Stimulated activated CD8-positive, alpha-beta memory T cell treated with anti-CD3 and anti-CD28 coated beads, Interleukin-7, amount 100 ng/mL, for 1 hour (primary cell): ENCODE measurements at places on chromosomes 11 and 22.

- no peak for DNase-seq
These were observed 3.3 kb downstream of the TCN2 start for GRCh38 chr22:30610299-30610698.

GRCh38 chr22:43488031-43488866, 76.4 kb downstream of the MPPED1 start:
- DNase-seq = no peak

DNA sequence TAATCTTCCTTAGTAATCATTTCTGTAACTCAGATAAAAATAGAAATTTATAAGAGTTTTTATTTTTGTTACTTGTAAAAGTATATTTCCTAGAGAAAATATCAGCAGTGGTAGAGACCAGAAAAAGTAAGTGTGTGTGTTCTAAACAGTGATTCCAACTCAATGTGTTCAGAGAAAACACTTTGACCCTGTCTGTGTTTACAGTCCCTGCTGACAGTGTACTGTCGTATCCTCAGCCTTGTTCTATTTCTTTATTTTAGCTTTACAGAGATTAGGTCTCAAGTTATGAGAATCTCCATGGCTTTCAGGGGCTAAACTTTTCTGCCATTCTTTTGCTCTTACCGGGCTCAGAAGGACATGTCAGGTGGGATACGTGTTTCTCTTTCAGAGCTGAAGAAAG, 10.2 kb downstream of the LYVE1 start:
- DNase-seq = no peak

DNA sequence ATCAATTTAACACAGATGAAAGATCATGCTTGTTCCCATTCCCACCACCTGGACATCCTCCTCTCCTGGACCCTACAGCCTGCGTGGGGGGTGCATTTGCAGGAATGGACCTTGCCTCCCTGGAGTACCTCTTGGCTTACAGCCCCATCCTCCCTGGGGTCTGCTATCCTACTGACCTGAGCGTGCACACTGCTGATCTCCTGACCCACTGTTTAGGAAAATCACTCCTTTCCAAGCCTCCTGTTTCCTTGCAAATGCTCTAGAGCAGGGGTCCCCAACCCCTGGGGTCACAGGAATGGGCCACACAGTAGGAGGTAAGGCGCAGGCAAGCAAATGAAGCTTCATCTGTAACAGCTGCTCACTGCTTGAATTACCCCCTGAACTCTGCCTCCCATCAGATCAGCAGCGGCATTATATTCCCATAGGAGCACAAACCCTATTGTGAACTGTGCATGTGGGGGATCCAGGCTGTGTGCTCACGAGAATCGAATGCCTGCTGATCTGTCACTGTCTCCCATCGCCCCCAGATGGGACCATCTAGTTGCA, 88.2 kb upstream of the SEPTIN5 start:
- DNase-seq = no peak

GRCh38 chr11:34564807-34565241, 51.2 kb upstream of the ELF5 start:
- DNase-seq = no peak

- DNase-seq = peak; percentile 4
These were observed 663.7 kb upstream of the B3GAT1 start for GRCh38 chr11:135075740-135076139.

- DNase-seq = no peak
These were observed 72.9 kb upstream of the YWHAH start for GRCh38 chr22:31871480-31871879.

DNA sequence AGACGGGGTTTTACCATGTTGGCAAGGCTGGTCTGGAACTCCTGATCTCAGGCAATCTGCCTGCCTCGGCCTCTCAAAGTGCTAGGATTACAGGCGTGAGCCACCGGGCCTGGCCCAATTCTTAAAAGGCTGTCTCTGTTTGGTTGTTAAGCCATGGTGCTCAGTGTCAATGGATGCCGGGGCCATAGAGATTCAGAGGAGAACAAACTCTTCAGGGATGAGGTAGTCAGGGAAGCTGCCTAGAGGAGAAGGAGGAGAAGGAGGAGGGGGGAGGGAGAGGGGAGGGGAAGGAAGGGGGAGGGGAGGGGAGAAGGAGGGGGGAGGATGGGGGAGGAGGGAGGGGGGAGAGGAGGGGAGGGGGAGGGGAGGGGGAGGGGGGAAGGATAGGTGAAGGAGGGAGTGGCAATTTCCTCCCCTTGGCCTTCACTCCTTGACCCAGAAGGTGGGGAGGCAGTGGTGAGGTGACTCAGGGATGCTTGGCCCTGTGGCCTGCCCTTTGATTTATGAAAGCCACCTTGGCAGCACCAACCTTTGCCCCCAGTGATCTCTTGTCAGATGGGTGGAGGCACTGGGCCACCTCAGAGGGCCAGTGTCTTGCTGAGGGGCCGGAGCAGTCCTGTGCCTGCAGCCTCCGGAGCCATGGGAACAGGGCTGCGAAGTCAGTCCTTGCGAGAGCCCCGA, at the start of gene C11orf86:
TSS of gene C11orf86 (plus strand) at position 581 of the 681 bp plus-strand sequence. CDS start at position 640, 59 bp downstream.
- no peak for DNase-seq

DNA sequence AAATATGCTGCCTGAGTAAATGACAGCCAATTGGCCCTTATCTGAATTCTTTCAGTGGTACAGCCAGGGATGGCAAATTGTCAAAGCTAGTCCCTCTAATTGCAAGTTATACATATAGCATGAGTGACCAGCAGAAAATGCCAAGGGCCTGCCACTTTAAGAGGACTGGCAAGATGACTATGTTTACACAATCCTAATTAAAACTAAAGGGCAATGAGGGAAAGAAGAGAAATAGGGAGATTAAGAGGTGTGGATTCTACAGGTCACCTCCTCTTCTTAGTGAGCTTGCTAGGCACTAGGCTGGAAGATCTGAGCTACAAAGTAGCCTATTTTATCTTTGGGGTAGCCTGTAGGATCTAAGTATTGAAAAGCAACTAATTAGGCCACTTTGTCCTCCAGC, 13.5 kb downstream of the NUMA1 start:
- no peak for DNase-seq

DNA sequence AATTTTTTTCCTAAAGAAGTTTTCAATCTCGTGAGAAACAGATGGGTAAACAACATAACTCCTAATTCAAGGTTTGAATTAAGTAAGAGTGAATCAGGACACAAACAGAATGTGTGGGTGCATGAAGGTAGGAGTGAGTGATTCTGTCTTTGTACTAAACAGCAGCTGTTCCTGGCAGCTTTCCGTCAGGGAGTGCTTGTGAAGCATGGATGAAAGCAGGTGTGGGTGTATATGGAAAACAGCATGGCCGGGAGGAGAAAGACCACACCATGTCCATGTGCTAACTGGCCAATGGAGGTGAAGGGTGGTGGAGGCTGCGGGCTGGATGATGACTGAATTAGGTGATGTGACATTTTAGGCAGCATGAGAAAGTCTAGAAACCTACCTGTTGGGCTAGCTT, 49.6 kb downstream of the BARX2 start:
- DNase-seq = no peak

GRCh38 chr11:62881579-62882430, 1.1 kb downstream of the SLC3A2 start:
- DNase-seq = peak; percentile 82

DNA sequence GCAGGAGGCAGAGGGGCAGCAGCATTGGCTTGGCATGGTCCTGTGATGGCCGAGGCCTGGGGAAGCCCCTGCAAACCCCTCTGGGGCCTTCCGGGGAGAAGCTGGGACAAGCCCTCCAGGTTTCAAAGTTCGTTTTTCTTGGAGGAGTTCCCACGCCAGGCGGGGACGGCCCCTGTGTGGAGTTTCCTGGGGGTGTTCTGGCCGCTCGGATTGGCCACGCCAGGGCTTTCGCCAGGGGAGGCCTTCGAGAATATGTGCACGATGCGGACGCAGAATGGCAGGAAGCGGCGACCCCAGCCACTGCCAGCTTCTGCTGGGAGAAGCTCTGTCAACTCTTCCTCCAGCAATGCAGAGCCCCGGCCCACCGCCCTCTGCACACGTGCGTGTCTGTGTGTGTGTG, 102.3 kb upstream of the ASPHD2 start:
- DNase-seq = no peak

DNA sequence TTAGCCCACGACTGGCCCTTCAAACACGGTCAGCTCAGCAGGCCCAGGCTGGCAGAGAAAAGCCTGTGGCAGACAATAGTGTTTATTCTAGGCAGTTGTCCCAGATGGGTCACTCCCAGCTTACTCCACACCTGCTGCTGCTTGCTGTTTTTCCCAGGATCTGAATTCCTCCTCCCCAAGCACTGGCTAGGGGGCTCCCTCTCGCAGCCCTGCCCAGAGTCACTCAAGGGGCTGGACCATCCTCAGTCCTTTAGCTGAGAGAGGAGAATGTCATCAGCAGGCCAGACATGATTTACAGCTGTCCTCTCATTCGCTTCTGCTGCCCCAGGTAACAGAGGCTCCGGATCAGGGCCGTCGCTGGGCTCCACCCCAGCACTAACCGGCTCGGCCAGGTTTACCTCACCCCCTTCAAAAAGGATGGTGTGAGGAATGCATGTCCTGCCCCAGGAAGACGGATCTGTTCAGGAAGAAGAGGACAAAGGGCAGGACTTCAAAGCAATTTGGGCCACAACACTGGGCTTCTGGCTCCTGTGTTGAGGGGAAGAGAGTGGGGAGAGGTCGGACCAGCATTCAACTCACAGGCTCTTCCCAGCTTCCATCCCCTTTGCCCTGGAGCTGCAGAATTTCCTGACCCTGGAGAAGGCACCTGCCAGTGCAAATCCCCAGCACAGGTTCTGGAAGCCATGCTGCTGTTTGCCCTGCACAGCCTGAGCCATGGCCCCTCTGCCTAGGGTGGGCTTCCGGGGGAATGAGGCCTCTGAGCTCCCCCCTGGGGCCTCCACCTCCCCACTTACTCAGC, 59.7 kb upstream of the BARX2 start:
- no peak for DNase-seq

DNA sequence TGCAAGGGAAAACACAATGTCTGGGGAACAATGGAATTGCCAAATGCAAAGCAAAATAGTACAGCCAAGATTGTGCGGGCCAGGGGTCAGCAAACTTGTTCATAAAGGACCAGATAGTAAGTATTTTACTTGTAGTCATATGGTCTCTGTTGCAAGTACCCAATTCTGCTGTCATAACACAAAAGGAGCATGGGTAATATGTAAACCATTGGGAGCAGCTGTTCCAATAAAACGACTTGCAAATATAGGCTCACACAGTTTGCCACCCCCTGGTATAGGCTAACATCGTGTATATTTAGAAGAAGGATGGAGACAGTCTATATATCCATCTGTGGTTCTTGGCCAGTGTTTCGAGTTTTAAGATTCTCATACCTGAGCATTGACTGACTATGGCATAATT, 15.6 kb downstream of the SDHAF2 start:
- no peak for DNase-seq

DNA sequence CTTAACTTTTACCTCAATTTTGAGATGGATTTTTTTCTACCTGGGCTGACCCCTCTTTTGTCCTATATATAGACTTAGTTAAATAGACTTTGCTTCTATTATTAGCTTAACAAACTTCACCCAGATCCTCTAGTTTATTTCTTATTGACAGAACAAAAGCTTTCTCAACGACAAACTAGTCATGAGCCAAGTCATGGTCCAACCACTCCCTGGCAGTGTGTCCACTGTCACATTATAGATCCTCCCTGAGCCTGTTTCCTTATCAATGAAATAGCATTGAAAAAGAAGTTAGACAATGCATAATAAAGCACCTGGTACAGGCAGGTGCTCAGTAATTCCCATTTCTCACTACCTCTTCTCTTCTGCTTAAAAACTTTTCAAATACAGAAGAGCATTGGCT, 155.1 kb downstream of the SPON1 start:
- DNase-seq = no peak

- no peak for DNase-seq
These were observed 111.5 kb upstream of the CSNK2A3 start for GRCh38 chr11:11464555-11464954.

- DNase-seq = no peak
These were observed 197.0 kb upstream of the CADM1 start for GRCh38 chr11:115700981-115701875.

DNA sequence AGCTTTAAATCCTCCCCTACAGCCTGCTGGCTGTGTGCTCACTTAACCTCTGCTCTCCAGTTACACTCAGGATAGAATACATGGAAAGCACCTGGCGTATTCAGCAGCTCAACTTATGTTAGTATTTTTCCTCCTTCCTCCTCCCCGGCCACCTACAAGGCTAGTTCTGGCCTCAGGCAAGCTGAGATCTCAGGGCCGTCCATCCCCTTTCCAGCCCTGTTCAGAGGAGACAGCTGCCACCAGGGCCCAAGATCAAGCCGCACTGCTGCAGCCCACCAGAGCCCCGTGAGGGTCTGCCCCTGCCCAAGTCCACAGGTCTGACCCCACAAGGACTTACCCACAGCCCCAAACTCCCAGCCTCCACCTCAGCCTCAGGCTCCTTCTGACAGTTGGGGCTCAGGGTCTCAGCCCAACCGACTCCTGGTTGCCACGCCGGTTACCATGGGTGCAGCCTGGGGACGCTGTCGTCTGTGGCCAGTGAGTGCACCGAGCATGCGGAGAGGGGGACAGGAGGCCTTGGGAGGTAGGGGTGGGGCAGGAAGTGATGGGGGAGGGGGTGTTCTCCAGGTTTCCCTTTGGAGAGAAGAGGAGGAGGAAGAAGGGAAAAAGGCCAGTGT, at the start of gene C11orf16:
TSS of gene C11orf16 (minus strand) at position 384 of the 617 bp plus-strand sequence. CDS start 639 bp downstream, outside the sequence.
- no peak for DNase-seq

- DNase-seq = no peak
These were observed 17.9 kb downstream of the TTC17 start for GRCh38 chr11:43376594-43376993.

DNA sequence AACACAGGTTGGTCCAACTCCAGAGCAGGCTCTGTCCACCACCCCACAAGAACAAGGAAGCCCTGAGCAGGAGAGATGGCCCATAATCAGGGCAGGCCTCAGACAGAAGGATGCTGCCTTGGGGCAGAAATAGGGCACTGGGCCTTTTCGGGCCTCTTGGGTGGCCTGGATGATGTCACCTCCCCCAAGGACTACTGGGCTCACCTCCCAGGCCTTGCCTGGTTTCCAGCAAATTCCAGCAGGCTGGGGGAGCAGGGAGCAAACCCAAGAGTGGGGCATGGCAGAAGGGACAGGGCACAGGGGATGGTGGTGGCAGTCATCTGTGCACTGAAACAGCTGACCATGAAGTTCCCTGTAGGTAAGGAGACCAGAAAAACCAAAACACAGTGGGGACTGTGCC, 5.3 kb upstream of the NAA40 start:
- no peak for DNase-seq

GRCh38 chr22:31646186-31647019, 15.6 kb downstream of the PISD start:
- no peak for DNase-seq

DNA sequence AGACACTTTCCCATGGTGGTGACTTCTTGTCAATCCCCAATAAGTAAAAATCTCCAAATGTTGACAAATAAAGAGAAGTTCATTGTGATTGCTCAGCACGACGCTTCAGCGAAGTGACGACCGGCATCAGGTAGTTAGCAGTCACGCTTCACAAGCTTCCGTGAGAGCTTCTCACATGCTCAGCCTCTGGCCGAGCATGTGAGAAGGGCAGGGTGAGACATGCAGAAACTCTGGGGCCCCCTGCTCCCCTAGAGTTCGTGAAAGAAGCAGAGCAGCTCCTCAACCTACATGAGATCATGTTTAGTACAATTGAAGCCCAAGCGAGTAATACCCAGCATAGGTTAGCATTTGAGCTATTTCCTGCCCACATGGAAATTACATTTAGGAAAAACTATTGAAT, 4.4 kb upstream of the C11orf16 start:
- no peak for DNase-seq
